ENCODE measurements at places on chromosomes 4 and X. TPM values are rescaled to one million over a fixed set of nuclear protein-coding genes. Genes with fewer than 3 reads are reported as not detected.

DNA sequence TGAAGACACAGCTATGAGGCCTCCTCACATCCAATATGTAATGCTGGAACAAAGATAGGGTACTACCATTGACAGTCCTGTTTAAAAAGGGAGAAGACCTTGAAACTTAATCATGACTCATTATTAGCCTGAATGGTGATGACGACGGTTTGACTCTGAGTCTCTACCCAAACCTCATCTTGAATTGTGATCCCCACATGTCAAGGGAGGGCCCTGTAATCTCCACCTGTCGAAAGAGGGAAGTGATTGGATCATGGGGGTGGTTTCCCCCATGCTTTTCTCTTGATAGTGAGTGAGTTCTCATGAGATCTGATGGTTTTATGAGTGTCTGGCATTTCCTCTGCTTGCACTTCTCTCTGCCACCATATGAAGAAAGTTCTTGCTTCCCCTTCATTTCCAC lies 395.3 kb upstream of the CPEB2 start:
- DNase-seq = no peak

PHOX2B gene
- not detected for total RNA-seq

DNA sequence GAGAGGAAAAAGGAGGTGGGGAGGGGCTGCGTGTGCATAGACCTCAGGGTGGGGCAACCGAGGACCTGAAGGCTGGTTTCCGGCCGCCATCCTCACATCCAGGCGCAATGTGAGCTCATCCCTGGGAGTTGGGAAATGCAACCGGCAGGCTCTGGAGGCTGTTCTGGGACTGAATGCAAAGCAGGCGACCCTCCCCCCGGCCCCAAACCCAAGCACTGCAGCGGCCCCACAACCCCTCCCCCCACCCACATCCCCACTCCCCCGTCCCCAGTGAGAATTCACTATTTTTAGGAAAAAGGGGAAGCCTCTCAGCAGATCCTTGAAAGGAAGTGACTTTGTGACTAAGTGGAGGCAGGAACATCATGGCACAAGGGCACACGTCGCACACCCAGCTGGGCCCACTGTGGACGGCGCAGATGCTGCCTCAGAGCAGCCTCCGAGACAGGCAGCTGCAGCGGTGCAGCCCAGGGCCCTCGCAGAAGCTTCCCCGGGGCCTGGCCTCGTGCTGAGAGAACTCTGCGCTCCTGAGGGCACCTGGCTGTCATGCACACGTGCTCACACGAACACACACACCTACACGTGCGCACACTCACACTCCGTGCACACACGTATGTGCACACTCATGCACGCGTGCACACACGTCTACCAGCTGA lies 1.3 kb upstream of the PDE6B start:
- no peak for DNase-seq

DNA sequence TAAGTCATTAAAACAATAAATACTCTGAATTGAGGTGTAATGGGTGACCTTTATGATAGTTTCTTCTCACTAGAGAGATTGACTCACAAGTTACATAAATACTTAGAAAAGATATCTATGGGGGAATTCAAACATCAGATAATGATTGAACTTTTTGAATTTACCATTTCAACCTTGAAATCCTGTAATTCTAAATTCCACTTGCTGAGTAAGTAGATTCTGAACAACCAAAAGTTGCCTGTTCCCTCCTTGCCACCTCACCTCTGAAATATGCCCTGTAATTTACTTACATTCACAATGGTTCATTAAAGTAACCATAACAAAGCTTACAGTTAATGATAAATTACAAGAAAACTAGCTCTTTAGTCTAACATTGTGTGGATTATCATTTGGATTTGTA lies 43.3 kb upstream of the SLC39A8 start:
- no peak for DNase-seq

- DNase-seq = no peak
Measured at GRCh38 chr4:105797225-105797624, 88.6 kb downstream of the GSTCD start.

Data from prostate gland (tissue), 2 donors.